T-helper 2 cell treated with Interferon-gamma antibody and Interleukin-4, amounts not matched to agents 5 μg/mL and 100 μg/mL, for 36 hours (primary cell): ENCODE measurements at places on chromosomes 11 and 22.

DNA sequence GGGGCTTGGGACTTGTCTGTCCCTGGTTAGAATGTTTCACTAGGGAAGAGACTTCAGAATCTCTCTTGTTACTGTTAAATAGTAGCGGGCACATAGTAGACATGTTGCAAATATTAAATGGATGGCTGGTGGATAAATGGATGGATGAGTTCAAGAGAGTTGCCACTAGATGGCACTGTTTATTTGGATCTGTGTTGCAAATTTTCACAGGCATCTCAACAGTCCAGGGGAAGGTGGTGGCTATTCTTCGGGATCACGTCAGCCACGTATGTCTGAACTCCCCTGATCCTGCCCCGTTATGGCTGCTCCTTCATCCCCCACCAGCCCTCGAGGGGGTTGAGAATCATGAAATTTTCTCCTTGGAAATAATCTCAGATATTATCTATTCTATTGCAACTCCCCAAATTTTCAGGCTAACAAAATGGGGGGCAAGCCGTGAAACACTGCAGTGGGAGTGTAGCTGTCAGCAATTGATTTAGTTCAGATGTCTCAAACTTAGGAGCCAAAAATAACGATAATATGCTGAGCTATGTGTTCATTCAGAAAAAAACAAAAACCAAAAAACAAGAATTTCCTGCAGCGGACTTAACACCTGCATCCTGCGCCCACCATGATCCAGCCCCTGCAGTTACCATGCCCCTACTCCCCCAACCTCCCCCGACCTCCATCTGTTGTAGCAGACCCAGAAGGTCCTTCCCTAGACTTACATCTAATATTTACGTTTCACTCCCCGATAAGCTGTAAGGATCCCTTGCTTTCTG is 29.1 kb upstream of the BIRC3 start:
- DNase-seq: peak; percentile 40

- DNase-seq: no peak
These were observed 6.9 kb upstream of the MUC5AC start for GRCh38 chr11:1150769-1151365.

DNA sequence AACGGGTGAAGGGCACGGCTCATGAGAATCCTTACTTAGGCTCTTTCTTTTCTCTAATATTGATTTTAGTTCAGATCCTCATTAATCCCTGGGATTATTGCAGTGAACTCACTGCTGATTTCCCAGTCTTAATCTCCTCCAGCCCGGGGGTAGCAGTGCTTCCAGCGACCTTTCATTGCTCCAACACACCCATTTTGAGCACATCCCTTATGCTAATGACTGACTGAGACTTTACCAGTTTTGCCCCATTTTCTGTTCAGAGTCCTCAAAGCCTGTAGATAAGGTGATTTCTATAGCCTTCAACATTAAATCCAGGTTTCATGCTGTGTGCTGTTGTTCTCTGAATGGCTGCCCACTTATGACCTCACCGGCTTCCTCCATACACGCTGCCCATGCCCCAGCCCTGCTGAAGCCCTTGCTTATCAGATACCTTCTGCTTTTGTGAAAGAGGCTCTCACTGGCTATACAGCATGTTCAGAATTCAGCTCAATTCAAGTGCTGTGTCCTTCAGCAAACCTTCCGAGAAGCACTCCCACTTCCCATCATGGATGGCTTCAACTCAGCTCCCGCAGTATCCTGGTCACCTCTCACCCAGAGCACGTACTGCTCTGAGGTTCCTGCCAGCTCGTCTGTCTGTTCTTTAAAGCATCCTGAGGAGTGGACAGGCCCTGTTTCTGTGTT is 49.0 kb downstream of the PPFIA1 start:
- DNase-seq: no peak

DNA sequence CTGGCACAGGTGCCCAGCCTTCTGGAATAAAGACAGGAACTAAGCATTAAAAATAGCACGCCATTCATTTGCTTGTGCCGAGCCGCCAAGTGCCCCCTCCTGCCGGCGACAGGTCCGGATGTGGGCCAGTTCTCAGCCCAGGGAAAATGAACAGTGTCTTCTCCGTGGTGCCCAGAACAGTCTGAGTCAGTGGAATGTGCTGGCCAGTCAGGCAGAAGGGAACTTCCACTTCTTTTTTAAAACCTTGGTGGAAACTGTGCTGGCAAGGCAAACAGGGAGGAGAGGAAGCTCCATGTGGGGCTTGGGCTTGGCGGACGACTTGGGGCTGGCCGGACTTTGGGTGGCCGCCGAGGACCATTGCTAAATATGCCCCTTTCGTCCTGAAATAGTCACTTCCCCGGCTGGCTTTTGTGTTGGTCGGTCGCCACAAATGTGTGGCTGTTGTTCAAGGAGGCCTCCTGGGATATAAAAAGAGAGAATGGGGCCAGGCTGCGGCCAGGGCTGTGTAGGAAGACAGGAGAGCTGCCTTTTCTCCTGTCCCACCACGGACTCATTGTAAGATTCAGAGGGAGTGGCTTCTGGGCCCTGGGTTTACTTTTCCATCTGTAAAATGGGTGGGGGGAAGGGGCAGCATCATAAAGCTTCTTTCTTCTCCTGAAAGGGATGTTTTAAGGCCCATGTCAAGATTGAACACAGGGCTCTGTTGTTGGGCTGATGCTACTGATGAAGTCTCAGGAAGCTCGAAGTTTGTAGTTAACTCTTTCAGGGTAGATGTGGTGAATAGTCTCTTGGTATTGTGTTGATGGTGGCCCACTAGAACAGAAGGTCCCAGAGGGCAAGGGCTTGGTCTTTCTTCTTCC is 101.0 kb downstream of the PTPRJ start:
- peak; percentile 62 for DNase-seq

- DNase-seq: no peak
These were observed 771.5 kb downstream of the DLG2 start for GRCh38 chr11:84855508-84856245.

GRCh38 chr22:27866135-27867084 is 52.6 kb downstream of the PITPNB start:
- no peak for DNase-seq

DNA sequence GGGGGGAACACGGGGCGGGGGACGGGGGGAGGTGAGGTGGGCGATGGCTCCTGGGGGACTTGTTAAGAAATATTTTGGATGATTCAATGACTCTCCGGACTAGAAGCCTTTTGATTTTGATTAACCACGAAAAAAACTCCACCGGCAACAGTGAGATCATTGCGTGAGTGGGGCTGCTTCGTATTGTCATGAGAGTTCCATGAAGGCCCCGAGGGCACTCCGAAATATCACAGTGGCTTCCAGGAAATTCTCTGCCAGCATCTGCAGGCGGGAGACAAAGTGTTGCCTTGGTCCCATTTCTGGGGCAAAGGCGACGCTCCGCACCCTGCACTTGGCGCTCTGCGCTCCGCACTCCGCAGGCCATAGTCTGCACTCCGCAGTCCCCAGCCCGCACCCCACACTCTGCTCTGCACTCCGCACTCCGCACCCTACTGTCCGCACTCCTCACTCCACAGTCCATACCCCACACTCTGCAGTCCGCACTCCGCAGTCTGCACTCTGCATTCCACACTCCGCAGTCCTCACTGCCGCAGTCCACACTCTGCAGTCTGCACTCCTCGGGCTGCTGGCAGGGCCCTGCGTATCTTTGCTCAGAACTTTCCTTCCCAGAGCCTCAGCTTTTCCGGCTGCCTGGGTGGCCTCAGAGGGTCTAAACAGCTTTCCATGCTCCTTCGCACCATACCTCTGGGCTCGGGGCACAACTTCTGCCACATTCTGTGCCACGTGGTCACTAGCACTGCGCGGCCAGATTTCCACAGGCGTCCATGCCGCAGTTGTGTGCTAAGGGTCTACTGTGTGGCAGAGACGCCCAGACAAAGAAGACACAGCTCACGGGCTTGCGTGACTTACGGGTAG is 61.1 kb downstream of the LINC01488 start:
- no peak for DNase-seq

GRCh38 chr11:130840679-130841078 is 75.6 kb downstream of the SNX19 start:
- DNase-seq: no peak

- DNase-seq: no peak
These were observed 561.8 kb upstream of the CADM1 start for GRCh38 chr11:116065986-116066385.

- no peak for DNase-seq
These were observed 19.8 kb upstream of the PSMA1 start for GRCh38 chr11:14539982-14540421.

- DNase-seq: no peak
These were observed 3.8 kb downstream of the SUSD2 start for GRCh38 chr22:24185001-24185500.

GRCh38 chr11:58465690-58466089 is 23.7 kb upstream of the OR5B12 start:
- DNase-seq: no peak

GRCh38 chr11:83044958-83045712 is 26.6 kb downstream of the RAB30 start:
- no peak for DNase-seq

- no peak for DNase-seq
These were observed 35.5 kb downstream of the RNF141 start for GRCh38 chr11:10505278-10506007.

DNA sequence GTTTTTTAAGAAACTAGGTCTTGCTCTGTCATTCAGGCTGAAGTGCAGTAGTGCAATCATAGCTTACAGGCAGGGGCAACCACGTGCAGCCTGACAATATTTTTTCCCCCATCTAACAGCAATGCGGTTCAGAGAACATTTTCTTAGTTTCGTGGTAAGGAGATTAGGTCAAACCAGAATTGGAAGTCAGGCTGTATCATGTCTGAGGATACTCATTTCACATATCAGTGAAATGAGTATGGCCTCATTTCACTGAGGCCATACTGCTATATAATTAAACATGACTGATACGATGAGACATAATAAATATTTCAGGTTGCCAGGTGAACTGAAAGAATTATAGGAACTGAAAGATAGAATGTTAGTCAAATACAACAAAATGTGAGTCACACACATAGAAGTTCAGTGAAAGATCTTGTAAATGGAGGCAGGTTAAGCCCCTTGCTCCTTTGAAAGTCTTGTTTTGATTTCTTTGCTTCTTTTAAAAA is 32.5 kb upstream of the IZUMO1R start:
- no peak for DNase-seq

DNA sequence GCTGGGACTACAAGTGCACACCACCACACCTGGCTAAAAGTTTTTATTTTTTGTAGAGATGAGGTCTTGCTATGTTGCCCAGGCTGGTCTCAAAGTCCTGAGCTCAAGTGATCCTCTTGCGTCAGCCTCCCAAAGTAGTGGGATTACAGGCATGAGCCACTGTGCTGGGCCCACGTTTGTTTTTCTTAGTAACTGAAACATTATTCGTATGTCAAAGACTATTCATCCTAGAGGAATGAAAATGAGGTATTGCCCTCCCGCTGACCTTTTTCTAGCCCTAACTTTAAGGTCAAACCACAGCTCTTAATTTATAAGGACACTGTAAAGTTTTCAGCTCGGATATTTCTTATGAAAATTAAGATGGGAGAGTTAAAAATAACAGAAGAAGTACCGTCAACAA is 33.2 kb upstream of the PAX6 start:
- DNase-seq: no peak

DNA sequence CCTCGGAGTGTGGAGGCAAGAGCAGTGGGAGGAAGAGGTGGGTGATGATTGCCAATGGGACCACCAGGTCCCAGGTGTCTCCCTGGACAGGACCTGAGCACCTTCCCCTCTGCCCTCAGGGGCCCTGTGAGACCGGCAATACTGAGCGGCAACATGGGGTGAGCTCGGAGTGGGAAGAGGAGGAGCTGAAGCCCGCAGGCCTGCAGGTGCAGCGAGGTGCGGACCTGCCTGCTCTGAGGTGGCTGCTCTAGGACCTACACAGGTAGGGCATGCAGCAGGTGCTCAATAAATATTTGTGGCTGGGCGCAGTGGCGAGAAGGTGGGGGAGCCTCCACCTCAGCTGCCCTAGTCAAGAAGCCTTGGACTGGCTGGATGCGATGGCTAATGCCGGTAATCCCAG is 12.2 kb upstream of the SUN2 start:
- DNase-seq: no peak

DNA sequence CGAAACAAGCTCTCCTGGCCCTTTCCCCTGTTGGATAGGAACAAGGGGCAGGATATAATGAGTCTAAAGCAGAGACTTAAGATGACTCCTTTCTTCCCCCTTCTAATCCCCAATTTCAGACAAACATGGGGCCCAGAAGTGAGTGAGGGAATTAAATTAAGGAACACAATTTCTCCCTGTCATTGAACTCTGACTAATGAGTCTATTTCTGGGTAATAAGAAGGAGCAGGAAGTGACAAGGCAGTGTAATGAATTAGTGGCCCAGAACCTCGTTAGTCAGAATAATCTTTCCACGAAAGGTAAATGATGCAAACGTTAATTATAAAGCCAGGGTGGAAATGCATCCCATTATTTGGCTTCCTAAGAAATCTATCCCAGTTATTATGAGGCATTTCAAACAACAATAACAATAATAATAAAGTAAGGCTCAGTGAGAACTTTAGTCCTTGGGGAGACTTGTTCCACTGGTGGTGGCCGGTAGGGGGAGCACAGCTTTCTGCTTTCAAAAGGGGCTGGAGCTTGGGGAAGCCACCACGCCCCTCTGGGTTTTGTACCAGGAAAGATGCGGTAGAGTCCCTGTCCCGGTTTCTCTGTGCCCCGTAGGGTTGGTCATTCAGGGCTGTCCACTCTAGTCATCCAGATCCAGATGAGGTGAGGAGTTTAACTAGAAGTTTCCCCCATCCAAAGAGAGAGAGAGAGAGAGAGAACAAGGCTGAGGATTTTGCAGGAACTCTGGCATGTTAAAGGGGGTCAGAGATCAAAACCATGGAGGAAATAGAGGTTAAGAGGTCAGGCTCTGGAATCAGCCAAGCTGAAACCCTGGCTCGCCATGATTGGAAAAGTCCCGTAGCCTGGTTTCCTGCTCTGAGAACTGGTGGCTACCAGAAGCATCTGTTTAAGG is 298.3 kb downstream of the NTM start:
- DNase-seq: peak; percentile 11

- no peak for DNase-seq
These were observed 564.5 kb upstream of the B3GAT1 start for GRCh38 chr11:134976551-134976950.

DNA sequence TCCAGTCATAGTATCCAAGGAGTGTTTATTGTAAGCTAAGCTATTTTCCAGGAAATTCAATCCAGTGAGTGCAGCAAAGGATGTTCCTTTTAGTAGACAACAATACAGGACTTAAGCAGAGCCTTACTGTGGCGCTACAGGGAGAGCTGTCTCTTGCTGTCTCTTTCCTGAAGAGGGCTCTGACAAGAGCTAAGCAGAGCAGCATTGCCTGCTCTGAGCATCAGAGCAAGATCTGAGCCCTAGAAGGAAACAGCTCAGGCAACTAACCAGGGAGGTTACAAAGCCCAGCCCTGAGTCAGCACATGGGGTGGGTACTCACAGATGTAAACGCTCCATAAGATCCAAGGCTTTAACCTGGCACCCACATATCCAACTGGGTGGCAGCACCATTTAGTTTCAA is 8.0 kb downstream of the LAYN start:
- DNase-seq: no peak

DNA sequence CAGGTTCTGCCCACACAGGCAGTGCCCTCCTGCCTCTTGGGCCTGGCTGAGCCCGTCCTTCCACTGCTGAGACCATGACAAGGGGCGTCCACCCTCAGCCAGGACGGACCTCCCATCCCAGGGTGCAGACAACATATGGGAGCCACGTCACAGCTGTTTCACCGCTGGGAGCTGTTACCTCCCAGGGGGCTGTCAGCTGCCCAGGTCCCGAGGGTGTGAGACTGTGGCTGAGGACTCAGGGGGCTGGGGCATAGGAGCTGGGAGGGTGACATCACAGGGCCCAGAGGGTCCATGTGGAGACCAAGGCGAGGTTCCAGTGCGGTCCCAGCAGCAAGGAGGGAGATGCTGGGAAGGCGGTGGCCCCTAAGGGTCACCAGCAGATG is 17.9 kb upstream of the CTSD start:
- no peak for DNase-seq

GRCh38 chr11:2267851-2268728 is 2.3 kb downstream of the ASCL2 start:
- DNase-seq: peak; percentile 3
